Dermis blood vessel endothelial cell (primary cell): ENCODE measurements at places on chromosomes 7 and 10. TPM values are rescaled to one million over a fixed set of nuclear protein-coding genes. Genes with fewer than 3 reads are reported as not detected.

- DNase-seq: no peak
Observed at GRCh38 chr7:24361001-24361400, 77.0 kb downstream of the NPY start.

DNA sequence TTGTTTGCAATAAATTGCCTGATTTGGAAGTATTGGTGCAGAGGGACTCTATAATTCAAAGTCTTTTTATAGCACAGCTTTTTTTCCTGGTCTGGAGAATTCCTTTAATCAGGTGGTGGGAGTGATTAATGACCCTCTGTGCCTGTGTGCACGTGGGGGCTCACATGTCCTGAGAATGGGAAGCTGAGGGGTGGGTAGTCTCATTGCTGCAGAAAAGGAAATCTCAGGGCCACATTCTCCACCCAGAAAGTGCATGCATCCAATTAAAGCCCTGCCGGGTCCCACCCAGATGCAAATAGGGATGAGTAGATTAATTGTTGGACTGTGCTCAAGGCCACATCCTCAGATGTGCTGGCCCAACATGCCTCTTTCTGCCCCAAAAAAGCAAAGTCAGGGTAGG is 324.7 kb downstream of the CXCL12 start:
- DNase-seq: no peak

DNA sequence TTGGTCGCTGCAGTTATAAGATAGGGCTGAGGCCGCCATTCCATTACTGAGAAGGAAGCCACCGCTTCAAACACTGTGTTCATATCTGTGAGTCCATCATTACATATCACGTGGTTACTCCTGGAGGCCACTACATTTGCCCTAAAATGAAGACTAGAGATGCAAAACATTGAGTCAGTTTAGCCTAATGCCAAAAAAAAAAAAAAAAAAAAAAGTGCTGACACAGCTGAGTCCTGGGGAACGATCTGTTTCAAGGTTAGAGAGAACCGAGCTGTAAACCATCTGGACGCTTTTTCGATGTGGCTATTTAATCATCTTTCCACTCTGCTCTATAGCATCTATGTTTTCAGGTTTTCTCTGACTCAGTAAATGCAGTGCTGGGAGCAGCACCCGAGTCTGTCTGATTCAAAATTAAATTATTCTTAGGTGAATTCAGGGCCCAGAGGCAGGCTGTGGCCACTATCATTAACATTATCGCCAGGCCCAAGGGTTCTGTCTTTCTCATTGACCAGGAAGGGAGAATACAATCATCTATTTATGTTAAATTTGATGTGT is 449.1 kb downstream of the PAXIP1 start:
- DNase-seq: no peak

- DNase-seq: no peak
Observed at GRCh38 chr10:34817054-34817453, 2.0 kb upstream of the PARD3 start.

- DNase-seq: no peak
Observed at GRCh38 chr10:85673270-85673669, 693.3 kb downstream of the GRID1 start.

GRCh38 chr7:20475756-20476155 is 139.7 kb upstream of the ABCB5 start:
- DNase-seq: no peak

GRCh38 chr10:70493660-70494234 is 15.2 kb downstream of the PALD1 start:
- DNase-seq: peak; percentile 49

GRCh38 chr10:29411666-29412315 is 122.9 kb downstream of the LYZL1 start:
- no peak for DNase-seq

- DNase-seq: peak; percentile 45
Observed at GRCh38 chr10:122404576-122404975, 30.1 kb downstream of the PLEKHA1 start.

GRCh38 chr10:3906511-3907111 is 121.6 kb upstream of the KLF6 start:
- DNase-seq: no peak

- DNase-seq: peak; percentile 8
Observed at GRCh38 chr7:132755538-132756483, 179.5 kb upstream of the PLXNA4 start.

GRCh38 chr7:119963654-119964053 is 309.3 kb upstream of the KCND2 start:
- no peak for DNase-seq

GRCh38 chr10:105969884-105970377 is 1194.6 kb downstream of the SORCS1 start:
- no peak for DNase-seq

DNA sequence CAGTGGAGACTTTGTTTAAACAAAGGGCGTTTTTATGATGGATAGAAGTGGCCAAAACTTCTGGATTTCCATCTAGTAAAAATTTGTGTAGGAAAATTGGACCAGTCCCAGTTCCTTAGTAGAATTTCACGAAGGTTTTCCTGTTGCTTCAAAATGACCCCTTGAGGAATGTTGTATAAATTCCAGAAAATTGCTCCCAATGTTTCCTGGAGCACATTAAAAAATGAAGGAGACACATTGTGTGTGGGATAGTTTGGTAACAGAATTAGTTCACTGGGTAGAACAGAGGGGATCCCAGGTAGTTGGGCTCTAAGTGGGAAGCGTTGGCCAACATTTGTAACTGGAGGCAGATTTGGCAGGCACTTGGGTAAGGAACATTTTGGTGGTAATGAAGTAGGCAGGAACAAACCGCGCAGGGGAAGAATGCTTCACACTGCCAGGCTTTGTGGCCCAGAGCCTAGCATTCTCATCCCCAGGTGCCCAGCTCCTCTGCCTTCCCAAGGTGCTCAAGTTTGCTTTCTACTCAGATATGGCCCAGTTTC is 758.6 kb downstream of the AUTS2 start:
- no peak for DNase-seq

DNA sequence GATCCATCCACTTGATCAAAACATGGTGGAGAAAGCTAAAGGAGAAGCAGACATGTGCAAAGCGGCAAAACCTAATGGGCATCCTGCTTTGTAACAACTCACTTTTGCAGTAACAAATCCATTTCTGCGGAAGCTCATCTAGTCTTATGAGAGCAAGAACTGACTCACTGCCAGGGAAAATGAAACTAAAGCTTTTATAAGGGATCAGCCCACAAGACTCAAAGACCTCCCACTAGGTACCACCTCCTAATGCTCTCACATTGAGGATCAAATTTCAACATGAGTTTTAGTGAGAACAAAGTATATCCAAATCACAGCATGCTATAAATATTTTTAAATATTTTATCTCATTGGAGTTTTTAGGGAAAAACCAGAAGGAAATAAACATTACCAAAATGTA is 120.1 kb upstream of the GNAI1 start:
- peak; percentile 24 for DNase-seq

DNA sequence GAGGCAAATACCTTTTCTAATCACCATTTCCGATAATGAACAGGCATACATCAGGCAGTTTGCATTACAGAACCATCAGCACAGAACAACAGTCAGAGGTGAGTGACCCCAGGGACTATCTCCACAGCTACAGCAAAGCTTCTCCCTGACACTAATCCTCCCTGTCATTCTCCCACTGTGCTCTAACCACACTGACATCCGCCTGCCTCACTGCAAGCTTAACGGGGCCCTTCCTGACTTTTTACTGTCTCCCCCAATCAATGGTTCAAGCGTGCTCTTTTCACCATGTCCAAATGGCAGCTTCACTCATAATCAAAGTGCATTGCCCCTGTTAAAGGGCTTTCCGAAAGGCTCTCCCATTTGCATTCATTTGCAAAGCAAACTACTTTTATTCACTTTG is 196.3 kb downstream of the DNAJC1 start:
- no peak for DNase-seq

DNA sequence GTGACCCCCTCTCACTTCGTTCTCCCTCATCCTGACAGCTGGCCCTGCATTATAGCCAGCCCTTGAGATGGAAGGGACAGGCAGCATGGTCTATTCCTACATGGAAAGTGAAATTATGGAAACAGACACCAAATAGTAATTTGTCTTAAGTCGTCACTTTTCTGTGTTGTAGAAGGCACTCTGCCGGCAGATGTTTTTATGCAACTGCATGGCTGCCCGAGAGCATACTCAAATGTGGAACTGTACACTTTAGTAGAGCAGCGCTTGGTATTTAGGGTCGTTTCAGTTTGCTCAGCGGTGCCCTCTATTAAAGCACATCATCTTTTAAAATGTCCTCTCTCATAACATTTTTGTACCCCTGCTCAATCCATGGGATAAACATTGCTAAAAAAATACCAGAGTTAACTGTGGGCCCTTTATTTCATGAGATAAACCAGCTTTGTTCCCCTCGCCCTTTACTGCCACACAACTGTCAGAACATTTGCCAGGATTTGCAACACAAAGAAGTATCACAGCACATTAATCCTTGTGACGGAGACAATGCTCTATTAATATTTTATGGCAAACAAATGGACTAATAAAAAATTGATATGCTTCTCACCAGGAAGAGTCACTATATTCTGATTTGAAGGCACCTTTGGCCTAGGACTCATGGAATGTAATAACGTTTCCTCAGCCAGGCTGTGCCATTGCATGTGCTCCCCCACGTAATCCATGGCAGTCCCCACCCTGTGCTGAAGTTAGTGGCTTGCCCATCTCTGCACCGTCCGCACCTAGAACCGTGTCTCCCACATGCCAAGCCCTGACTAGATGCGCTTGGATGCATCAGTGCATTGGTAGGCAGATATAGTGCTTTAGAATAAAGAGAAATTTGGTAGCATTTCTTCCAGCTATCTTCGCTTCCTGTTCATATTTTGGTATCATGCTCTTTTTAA is 221.3 kb downstream of the PAXIP1 start:
- DNase-seq: no peak

- no peak for DNase-seq
Observed at GRCh38 chr10:24694086-24694485, 29.6 kb downstream of the ARHGAP21 start.

- DNase-seq: no peak
Observed at GRCh38 chr10:125659071-125659470, 23.9 kb downstream of the TEX36 start.

GRCh38 chr7:127628445-127628844 is 10.5 kb upstream of the PAX4 start:
- DNase-seq: no peak

GRCh38 chr7:4834601-4835397 is 27.0 kb downstream of the PAPOLB start:
- no peak for DNase-seq

DNA sequence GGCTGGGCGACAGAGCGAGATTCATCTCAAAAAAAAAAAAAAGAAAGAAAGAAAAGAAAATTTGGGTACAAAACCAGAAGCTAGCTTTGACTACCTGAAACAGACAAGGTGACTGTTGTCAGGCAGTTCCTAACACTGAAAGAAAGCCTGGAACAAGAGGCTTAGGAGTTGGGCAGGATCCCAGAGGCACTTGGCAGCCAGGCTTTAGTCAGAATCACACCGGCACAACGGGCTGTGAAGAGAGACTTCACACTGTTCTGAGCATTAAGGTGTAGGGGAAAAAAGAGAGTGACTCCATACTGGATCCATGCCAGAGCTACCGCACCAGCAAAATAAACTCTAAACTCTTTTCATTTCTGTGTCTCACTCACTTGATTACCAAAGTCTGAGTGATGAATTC is 130.8 kb downstream of the ZNF467 start:
- no peak for DNase-seq

GRCh38 chr10:104259999-104260774 is 5.5 kb downstream of the GSTO1 start:
- DNase-seq: peak; percentile 58

DNA sequence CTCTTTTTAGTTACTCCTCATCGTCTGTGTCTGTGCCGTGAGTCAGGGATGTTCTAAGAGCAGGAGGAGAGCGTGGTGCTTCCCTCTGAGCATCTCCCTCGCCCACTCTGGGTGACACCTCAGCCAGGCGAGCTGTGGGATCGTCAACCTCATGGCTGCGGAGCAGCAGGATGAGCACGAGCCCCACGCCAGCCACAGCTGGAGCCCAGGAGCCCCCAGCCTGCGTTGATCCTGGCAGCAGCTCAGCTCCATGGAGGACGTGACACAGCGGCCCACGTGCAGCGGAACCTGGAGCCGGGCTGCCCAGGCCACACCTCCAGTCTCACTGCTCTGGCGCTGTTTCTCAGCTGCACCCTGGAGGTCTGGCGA is 512.0 kb downstream of the PTPRN2 start:
- no peak for DNase-seq

- DNase-seq: no peak
Observed at GRCh38 chr7:16688249-16688648, 42.3 kb downstream of the BZW2 start.

Gene CLEC2L
- not detected in 2 replicates for total RNA-seq

Gene SH2B2
- total RNA-seq: 2.5 and 4.4 TPM in 2 replicates

Gene GJD4
- not detected in 2 replicates for total RNA-seq

Gene COL17A1
- 0.34 and 0.84 TPM in 2 replicates for total RNA-seq

Gene ASZ1
- not detected in 2 replicates for total RNA-seq

Gene SH2D4B
- 0.05 and 0.34 TPM in 2 replicates for total RNA-seq

Gene SLC39A12
- total RNA-seq: under 0.01 TPM in 1 of 2 replicates, not detected in the other

Gene PARG
- 29.8 and 31.1 TPM in 2 replicates for total RNA-seq

Gene PITX3
- not detected in 2 replicates for total RNA-seq

Gene HOXA3
- total RNA-seq: 2.4 and 6.0 TPM in 2 replicates

Gene CLDN12
- 11.6 and 18.2 TPM in 2 replicates for total RNA-seq
